ENCODE measurements at places on chromosomes 4 and X.
A peak's percentile ranks its signal among the peaks of the same experiment; 100 is the strongest.

DNA sequence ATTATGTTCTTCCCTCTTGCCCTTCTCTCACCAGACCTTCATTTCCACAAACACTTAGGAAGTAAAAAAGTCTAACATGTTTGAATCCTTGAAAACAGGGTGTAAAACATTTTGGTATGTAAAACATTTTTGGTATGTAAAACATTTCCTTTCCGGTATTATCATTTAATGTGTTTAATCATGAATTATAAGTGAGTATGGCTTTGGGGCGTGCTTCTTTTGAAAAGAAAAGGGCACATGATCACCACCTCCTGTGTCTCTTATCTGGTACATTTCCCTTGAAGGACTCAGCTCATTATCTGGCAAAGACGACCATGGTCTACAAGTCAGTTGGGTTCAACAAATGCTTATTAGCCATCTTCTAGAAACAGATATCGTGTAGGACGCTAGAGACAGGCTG, 283.6 kb downstream of the FRMPD4 start:
- DNase-seq = no peak

DNA sequence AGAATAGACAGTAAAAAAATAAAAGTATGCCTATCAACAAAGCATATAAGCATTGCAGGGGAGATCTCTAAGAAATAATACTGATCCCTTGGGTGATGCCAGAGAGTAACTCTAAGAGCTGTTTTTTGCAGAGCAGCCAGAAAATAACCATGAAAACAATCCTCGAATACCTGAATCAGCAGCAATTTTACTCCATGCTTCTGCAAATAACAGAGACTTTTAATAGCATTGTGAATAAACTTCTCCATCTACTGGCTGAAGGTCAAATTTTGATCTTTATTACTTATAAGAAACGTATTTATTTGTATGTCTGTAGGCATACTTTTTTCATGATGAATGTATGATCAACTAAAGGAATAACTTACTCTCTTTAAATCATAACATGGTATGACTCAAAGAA, 334.5 kb downstream of the GALNTL6 start:
- DNase-seq = no peak

GRCh38 chr4:80249144-80249543, 17.3 kb upstream of the FGF5 start:
- DNase-seq = no peak

DNA sequence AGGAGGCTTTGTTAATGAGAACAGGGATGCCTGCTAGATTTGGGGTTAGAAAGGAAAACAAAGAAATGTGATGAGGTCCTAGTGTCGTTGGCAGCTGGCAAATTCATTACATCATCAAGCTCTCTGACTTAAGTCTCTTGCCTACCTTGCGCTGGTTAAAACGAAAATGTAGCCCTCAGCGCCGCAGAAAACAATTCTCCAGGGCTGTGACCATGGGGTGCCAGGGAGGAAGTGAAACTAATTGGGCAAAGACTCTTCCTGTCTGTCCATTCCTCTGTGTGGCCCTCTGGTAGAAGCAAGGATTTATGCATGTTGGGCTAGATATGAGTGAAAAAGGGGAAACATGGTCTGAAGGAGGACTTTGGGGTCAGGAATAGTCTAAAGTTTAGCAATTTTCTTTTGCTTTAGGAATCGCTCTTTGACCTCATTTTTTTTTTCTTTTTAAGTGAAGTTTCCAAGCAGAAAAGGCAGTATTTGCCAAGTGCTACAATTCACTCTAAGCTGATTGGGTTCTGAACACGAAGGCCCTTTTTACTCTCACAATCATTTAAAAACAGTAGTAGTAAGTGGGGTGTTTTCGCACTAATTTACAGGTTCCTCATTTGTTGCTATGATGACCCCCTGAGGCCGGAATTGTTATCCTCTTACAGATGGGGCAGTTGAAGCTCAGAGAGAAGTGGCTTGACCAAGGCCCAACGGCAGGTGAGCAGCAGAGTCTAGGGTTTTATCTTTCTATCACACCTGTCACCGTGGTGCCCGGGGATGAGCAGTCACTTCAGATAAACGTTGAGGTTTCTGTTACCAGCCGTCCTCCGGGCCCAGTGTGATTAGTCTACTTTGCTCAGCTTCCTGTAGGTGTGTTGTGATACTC, 27.3 kb upstream of the CHRNA9 start:
- DNase-seq = peak; percentile 28

DNA sequence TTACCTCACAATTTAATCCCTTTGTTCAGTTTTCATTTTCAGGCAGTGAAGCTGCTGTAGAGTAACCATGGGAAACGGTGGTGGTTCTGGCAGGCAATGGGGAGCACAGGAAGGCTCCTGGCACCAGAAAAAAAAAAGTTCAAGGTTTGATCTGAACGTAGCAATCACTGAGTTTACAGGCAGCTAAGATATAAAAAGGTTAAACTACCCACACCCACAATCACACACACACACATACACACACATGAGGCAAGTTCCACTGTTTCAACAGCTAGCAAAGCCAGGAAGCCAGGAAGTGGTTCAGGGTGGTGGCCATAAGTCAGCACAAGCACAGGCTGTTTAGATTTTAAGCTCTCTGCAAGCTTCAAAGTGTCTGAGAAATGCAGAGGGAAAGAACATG, at the start of gene SULT1B1:
Gene SULT1B1 (minus strand): TSS at position 166 of the 400 bp plus-strand sequence. CDS start 5,403 bp downstream, outside the sequence.
- DNase-seq = no peak

GRCh38 chr4:61400439-61401038, 200.4 kb downstream of the ADGRL3 start:
- DNase-seq = no peak
